ENCODE measurements at places on chromosomes 3 and 15. TPM values are rescaled to one million over a fixed set of nuclear protein-coding genes. Genes with fewer than 3 reads are reported as not detected.

FETUB gene
- 49.9 TPM for total RNA-seq

CCDC54 gene
- total RNA-seq = not detected

DNA sequence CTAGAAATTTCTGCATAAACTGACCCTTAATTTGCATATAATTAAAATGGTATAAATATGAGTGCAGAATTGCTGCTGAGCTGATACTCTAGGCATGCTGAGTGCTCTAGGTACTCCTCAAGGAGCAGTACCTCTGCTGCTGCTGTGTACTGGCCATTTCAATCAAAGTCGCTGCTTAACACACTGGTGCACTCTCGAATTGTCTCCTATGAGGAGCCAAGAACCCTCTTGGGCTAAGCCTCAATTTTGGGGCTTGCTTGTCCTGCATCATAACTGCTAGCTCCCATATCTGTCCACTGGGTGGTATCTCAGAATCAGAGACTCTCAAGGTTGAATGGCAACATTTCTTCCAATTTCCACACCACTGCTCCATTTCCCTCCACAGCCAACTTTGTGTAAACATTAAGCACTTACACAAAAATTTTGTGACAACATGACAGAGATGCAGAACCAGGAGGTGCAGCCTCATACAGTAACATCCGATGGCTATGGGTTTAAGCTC is 82.5 kb downstream of the XXYLT1 start:
- DNase-seq = no peak

DNA sequence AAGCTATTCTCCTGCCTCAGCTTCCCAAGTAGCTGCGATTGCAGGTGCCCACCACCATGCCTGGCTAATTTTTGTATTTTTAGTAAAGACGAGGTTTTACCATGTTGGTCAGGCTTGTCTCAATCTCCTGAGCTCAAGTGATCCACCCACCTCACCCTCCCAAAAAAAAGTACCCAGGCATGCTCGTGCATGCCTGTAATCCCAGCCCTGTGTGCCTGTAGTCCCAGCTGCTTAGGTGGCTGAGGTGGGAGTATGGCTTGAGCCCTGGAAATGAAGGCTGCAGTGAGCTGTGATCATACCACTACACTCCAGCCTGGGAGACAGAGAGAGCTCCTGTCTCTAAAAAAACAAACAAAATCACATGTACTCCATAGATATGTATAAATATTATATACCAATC is 176.5 kb downstream of the SOX2 start:
- no peak for DNase-seq

DNA sequence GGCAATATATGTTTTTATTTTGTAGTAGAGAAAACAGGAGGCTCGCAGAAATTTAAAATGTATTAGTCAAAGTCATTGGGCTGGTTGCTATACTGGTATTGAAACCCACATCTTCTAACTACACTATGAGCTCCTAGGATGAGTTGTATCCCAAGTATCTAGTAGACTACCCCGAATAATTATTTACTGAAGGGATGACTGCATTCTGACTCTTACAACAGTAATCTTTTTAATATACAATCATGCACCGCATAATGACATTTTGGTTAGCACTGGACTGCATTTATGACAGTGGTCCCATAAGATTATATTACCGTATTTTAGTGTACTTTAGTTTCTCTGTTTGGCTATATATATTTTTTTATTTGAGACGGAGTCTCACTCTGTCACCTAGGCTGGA is 15.3 kb downstream of the PIGB start:
- no peak for DNase-seq

ACOX2 gene
- total RNA-seq = 285 TPM

GRCh38 chr15:83559310-83559966 is 94.5 kb upstream of the ADAMTSL3 start:
- no peak for DNase-seq

DNA sequence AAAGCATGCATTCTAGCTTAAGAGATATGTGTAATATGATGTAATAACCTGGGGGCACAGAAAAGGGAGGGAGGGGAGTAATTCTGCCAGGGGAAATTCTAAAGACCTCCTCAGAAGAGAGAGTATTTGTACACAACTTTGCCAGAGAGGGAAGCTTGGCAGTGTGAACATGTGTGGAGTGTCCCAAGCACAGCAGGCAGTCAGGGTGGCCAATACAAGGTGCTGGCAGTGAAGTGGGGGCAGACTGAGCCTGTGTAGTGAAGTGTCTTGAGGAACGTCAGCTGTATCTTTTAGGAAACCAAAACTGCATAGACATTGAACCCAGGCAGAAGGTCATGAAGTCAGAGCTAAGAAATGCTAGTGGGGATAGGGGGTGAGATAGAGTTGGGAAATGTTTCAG is 29.7 kb upstream of the TMEM42 start:
- no peak for DNase-seq

KBTBD13 gene
- total RNA-seq = not detected

DNA sequence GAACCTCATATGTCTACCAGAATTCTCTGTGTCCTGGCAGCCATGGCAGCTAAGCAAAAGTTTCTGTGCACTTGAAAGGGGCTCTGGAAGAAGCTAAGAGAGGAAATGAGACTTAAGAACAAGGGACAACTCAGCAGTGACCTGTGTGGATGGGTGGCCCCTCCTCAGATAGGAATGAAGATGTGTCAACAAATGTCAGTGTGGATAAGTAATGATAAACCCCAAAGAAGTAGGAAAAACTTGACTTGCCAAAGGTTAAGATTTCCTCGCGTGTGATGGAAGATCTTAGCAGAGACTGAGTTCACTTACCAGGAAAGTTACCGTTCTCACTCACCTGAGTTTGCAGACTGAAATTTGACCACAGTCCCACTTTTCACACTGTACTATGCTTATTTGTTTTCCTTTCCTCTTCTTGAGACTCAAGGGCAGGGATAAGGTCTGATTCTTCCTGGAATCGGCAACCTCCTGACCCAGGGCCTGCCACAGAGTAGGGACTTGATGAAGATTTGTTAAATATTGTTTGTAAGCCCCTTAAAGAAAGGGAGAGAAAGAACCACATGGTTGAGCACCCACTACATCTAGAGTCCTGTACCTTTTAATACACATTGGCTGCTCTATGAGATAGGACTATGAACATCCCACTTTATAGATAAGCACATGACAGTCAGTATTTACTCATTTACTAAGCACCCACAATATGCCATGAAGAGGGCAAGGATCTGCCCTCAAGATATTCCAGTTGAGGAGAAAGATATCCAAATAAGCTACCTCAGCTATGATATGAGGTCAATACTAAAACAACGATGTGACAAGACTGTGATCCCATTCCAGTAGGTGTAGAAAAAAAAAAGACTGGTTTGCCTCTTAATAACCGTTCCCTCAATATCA is 7.3 kb upstream of the HRH1 start:
- no peak for DNase-seq
